Stimulated activated CD8-positive, alpha-beta memory T cell treated with anti-CD3 and anti-CD28 coated beads, Interleukin-15, amount 100 ng/mL, for 48 hours (primary cell): ENCODE measurements at places on chromosomes 5 and 9.

- no peak for DNase-seq
These were observed 484.9 kb downstream of the PTPRD start for GRCh38 chr9:10127867-10128266.

DNA sequence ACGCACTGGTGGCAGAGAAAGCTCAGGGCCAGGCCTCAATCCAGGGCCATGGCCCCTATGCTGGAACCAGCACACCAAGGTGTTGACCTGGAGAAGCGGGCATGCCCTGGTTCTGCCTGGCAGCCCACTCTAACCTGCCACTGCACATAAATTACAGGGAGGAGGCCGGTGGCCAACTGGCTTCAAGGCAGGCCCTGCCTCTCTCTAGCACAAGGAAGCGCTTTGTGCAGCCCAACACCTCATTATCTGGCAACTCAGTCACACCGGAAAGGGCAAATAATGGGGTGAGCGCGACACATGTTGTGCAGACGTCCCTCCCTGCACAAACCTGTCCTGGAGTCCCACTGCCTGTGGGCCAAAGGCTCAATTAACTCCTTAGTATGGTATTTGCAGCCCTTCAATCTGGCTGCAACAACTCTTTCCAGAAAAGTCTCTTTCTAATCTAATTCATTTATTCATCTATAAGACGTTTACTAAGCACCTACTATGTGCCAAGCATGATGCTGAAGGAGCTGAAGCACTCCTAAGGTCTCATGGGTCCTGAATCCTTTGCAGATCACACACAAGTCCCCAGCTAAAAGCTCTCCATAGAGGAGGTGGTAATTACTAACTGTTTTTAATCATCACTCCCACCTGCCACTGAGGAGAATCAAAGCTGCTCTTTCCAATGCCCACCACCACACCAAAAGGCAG is 24.9 kb downstream of the SHB start:
- no peak for DNase-seq

DNA sequence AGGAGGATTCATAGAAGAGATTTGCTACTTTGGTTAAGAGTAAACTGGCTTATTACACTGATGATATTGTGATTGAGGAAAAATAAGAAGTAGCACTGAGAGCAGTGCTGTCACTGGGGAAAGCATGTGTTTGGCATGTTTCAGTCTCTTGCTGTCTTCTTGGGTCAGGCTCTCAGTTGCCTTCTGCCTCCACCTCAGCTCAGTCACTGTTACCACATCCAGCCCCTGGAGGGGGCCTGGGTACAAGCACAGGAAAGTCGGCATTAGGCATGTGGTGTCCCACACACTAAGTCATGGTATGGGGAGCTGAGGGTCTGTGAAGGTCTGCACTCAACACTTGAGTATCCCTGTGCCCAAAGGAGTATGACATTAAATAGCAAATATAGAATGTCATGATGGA is 958.3 kb upstream of the CDH9 start:
- no peak for DNase-seq

GRCh38 chr9:36770025-36770424 is 197.3 kb downstream of the MELK start:
- no peak for DNase-seq

DNA sequence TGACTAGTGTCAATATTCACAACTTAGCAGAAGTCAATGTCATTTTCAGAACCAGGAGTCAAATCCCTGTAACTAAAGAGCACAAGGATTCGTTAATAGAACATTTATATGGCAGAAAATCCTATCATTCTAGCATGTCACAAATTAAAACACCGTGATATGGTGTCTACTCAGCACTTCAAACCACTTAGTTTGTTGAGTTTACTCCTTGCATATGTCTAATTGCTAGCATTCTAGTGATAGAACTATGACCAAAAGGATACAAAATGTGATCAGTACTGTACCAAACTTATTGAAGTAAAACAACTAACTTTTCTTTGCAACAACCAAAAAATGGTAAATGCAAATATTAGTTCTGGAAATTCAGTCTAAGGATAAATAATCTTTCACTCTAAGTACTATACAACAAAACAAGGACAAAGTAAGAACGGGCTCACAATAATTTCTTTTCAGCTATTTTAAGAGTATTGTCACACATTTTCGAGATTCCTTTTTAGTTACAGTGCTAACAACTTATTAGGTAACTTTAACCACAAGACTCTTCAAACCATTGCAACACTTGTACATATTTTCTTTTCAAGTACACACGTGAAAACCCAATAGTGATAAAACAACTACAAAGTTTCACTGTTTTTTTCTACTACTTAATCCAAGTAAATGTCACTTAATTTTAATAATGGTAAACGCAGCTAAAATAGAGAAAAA is 845.2 kb upstream of the CDH10 start:
- DNase-seq: no peak

DNA sequence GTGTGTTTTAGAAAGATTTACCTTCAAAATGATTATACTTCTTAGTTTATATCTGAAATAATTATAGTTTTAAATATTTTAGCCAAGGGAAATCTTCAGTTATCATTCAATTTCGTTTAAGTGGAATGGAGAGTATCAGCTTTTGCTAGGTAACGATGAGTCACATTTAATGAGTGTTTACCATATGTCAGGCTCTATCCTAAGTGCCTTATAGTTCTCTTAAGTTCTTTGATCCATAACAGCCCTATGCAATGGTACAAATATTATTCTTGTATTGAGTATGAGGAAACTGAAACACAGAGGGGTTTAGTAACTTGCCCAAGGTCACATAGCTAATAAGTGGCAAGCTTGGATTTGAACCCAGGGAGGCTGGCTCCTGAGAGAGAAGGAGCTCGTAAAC is 37.5 kb upstream of the SHB start:
- DNase-seq: no peak
